Posterior cingulate gyrus (tissue), 11 donors: ENCODE measurements at places on chromosomes 6 and 20.
A peak's percentile ranks its signal among the peaks of the same experiment; 100 is the strongest.

- DNase-seq = no peak
These were observed 308.2 kb downstream of the BTBD3 start for GRCh38 chr20:12225898-12226297.

DNA sequence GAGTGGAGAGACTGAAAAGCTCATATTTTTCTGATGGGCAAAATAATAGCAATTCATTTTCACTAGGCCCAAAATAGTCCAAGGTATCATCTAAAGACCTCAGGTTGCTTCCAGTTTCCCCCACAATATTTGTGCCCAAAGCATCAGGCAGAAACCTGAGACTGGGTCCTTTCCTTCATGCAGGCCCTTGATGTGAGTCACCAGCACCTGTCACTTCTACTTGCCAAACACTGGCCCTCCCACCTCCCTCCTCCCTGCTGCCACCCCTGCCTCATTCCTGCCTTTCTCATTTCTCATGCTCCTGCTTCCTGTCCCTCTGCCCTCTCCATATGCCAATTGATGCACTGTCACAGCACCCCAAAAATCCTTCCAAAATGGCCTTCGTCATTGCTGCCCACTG is 230.4 kb upstream of the CST7 start:
- DNase-seq = no peak

DNA sequence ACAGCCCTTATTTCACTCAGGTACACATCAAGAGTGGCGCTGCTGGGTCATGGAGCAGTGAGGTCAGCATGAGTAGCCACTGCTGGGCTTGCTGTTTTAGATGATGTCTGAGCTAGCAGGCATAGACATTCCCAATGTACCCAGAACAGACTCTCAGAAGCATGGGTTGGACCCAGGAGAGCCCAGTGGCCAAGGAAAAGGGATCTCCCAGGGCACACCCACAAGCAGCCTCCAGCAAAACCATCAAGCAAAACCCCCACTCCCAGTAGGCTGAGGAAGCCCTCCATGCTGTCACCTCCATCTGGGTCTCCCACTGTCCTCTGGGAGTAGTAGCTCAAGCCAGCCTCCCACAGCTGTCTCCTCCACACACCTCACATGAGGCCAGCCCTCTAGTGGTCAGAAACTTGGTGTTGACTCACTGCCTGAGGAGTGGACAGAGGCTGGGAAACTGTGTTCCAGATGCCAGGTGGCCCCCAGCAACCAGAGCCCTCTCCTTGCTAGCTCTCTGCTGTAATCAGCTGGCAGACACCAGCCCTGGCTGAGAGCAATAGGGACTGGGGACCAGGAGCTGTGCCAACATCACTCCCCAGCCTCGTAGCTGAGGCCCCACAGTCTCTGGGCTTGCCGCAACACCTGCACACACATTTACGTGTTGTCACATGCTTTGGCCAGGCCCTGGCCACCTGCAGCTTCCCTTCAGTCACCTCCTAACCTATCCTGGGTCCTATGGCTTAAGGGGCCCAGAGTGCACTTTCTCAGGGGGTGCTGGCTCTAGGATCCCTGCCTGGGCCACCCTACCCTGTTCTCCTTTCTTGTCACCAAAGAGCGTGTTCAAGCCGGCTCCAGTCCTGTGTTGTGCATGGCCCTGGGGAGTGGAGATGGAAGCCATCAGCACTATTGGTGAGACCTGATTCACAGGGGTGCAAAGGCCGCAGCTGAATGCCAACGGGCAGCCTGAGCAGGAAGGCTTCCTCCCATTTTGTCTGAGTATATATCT is 1.9 kb upstream of the AP5S1 start:
- peak; percentile 52 for DNase-seq

GRCh38 chr6:136566007-136566487 is 15.8 kb upstream of the MAP7 start:
- DNase-seq = no peak

- DNase-seq = no peak
These were observed 9.6 kb downstream of the MAN1A1 start for GRCh38 chr6:119339941-119340456.

DNA sequence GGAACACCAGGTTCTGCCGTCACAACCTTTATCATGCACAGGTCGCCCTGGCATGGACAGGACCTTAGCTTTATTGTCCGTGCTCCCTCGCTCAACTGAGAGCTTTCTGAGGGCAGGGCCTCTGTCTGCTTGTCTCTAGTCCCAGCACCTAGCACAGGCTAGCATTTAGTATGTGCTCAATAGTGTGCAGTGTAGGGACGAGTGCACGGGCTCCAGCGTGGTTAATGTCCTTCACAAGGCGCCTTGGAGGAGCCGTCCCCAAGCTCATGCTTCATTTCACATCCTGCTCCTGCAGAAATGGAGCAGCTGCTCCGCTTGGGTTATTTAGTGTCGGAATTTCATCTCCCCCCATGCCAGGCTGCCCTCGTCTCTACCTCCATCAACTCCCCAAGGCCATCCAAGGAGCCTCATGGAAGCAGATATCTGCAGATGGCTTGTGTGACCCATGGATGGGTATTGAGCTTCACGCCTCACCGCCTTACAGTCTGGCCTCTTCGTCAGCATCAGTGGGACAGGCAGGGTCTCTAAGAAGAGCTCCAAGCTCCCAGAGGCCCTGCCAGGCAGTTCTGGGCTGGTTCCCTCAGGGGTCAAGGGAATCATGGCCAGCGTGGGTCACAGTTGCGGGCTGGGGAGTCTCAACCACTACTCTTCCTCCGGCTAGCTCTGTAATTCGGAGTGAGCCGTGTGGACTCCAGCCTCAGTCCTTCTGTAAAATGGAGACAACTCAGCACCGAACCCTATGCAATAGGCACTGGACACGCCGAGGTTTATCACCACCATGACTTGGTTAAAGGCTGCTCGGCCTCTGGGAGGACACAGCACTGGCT is 60.8 kb upstream of the APCDD1L start:
- peak; percentile 40 for DNase-seq

- DNase-seq = no peak
These were observed 49.8 kb downstream of the PHACTR1 start for GRCh38 chr6:12766365-12766764.

- no peak for DNase-seq
These were observed 40.2 kb downstream of the ITCH start for GRCh38 chr20:34403063-34403827.

DNA sequence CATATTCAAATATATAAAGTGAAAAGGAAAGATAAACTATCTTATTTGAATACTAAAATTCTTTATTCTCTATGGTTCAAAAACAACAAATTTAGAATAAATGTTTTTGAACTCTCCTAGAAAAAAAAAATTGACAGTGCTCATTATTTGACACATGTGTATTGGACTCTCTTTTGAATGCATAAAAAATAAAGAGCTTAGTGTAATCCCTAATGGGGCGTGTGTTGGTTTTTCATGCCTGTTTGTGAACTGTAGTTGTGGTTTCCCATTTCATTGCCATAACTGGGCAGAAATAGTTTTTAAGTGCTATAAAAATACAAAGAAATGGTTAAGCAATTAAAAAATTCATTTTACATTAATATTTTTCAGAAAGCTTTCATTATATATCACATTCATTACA is 101.3 kb downstream of the REV3L start:
- DNase-seq = no peak

DNA sequence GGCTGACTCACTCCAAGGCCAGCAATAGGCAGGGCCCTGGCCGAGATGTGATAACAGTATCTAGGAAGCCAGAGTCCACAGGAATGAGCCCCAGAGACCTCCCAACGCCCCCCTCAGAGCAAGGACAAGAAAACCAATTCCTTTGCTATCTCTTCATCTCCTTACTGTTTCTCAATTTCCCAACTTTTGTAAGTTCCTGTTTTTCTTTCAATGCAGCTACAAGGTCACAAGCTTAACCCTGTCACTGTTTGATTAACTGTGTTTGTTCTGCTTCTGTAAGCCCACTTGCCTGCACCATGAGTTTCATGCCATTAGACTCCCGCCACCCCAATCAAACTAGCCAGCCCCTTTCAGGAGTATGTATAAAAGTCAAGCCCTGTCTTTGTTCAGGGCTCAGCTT is 3.5 kb downstream of the FKBP1C start:
- DNase-seq = no peak

DNA sequence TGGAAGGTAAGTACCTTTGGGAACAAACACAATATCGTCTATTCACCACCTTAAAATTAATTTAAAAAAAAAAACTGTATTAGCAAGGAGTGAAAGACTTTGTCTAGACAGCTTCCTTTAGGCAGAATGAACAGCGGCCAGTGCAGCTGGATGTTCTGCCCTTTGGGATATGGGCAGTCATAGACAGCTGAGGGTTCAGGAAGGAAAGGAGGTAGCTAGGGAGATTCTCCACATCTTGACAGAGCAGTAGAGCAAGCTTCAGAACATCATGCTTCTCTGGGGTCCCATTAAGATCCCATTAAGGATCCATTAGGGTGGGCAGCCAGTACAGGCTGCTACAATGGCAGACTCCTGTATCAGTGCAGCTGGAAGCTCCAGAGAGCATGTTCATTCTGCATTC is 46.5 kb upstream of the PLCB4 start:
- no peak for DNase-seq

DNA sequence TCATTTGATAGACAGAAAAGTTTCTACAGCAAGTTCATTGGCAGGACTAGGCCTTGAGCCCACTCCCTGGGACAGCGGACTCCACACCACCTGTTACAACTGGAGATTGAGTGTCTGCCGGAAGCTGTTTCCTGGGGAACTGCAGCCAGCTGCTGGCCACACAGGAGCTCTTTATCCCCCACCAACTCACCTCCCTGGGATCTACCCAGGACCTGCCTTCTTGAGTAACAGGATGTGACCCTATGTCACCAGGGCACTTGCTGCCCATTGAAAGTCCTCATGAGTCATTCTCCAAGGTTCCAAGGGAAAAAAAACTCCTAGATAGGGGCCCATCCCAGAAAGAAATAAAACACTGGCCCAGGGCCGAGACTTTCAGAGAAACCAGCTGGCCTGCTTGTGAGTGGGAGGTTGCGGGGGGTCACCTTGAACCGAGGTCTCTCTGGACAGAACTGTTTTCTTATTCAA is 37.4 kb upstream of the SLC9A8 start:
- no peak for DNase-seq

DNA sequence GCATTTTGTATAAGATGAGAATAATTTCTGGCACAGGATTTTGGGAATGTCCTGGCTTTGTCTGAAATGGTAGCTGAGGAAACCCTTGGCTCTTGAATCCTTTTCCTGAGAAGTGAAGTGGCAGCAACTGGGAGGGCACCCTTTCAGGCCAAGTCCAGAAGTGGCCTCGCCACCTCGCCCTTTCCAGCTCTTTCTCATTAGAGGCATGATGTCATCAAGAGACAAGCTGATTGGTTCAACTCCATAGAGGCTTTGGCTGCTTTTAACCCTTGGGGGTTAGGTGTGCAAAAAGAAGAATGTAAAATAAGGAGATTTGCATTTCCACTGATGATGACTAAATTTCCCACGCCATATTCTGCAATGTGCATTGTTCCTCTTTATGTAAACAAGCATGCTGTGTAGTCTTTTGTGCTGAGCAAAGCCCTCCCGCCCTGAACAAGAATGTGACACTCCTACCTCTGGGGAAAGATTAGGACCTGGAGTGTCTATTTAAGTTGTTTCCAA is 116.5 kb downstream of the TCP11 start:
- peak; percentile 44 for DNase-seq

DNA sequence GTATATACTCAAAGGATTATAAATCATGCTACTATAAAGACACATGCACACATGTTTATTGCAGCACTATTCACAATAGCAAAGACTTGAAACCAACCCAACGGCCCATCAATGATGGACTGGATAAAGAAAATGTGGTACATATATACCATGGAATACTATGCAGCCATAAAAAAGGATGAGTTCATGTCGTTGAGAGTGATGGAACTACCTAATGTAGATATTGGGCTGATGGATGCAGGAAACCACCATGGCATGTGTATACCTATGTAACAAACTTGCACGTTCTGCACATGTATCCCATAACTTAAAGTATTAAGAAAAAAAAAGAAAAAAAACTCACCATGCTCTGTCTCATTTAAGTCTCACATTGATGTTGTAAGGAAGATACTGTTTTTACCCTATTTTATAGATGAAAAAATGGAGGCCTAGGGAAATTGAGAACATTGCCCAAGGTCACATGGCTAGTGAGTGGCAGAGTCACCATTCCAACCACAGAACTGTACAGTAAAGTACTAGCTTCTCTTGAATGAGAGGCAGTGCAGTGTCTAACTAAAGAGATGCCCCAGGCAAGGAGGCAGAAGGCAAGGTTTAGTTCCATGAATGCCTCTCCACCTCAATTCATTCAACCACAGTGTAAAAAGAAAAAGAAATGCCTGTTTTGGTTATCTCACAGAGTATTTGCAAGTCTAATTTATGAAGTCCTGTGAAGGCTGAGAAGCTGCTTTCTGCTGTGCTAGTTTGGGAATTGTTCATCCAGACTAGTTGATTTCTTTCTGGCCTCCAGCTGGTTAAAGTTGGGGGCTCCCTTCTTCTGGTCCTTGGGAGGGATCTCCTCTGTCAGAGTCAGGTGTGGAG is 68.2 kb downstream of the FIG4 start:
- no peak for DNase-seq

DNA sequence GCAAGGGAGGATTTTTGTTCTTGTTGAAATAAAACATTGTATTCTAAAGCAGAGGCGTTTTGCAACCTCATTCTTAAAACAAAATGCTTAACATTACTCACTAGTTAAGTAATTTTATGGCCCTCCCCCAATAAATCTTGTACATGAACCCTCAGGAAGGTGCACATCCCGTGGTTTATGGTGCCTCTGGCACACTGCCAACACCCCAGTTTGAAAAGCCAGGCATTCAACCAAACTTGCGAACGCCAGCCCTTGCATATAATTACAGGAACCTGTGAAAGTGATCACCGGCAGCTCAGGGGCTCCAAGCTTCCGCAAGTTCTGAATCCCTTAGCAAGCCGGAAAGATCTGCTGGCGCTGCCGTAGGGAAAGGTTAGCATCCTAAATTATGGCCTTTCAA is 1109.0 kb upstream of the FLRT3 start:
- peak; percentile 11 for DNase-seq

DNA sequence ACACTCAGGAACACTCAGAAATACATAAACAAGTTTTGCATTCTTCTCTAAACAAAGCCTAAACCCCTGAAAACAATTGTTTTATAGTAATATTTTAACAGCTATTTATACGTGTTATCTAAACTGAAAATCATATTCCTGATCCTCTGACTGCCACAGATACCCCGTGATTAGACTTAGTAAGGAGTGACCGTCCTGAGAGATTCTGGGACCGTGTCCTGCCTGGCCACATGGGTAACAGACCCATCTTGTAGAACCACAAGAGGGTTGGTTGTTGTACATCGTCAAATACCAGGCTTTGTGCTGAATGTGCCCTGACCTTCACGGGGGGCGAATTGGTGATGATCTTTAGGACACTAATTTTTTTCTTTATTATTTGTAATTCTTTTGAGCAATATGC is 214.4 kb downstream of the TMEM242 start:
- no peak for DNase-seq

DNA sequence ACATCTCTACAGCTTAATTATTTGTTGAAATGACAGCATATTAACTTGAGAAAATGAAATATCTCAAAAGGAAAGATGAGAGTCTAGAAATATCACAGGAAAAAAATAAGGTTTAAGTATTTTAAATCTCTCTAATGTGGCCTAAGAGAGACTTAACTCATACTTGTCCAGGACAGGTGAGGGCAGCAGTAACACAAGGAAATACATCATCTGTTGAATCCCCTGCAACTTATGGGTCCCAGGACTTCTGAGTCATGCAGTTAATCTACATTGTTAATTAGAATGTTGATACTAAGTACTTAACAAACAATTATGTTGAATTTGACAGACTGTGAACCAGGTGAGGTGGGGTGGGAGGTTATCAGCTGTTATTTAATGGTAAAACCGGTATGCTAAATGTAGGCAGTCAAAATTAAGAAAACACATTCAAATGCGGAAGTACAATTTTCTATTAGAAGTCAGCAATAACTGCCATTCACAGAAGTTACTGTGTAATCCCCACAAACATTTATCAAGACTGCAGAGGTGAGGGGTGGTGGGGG is 87.9 kb downstream of the CEP57L1 start:
- DNase-seq = no peak
